ELR (cell line): ENCODE measurements at places on chromosomes 2 and 18.

DNA sequence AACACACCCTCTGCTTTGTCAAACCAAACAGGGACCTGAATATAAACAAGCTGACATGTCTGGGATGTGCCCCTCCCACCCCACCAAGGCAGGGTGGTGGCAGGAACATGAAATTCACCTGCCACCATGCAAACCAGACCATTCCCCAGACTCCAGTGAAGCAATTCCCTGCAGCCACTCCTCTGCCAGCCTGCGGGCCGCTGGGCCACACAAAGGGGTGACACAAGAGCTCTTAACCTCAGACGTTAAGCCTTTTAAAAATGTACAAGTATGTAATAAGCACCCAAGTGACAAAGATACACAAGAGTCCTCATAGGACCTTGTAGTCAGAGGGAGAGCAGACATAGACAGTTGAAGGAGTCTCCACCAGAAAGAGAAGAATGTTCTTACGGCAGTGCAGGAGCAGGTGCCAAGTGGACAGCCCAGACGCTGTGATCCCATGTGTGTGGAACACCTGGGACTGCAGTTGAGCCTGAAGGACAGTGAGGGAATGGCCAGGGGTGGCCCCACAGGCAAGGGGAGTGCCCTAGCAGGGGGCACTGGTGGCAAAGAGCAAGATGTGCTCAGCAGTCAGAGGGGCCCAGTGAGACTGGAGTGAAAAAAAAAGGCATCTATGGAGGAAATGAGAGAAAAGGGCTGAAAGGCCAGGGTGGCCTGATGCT, 36.9 kb downstream of the CRACDL start:
- DNase-seq, result no peak

DNA sequence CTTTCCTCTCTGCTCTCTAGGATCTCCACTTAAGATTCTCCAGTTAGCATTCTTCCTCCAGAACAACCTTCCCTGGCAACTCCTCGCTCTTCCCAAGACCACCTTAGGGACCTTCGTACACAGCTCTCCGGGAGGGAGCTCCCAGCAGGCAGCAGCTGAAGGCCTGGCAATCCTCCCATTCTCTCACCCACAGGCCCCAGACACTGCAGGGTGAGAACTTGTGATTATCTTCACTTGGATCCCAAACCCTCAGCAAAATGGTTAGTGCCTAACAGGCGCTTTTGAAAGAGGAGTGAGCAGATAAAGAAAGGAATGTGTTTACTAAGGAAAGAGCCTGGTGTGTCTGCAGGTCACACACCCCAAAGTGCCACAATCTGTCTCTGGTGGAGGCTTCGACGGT, 83.8 kb upstream of the SNTG2 start:
- DNase-seq, result no peak

GRCh38 chr18:53909668-53910067, 314.8 kb downstream of the MBD2 start:
- DNase-seq, result peak; percentile 10

DNA sequence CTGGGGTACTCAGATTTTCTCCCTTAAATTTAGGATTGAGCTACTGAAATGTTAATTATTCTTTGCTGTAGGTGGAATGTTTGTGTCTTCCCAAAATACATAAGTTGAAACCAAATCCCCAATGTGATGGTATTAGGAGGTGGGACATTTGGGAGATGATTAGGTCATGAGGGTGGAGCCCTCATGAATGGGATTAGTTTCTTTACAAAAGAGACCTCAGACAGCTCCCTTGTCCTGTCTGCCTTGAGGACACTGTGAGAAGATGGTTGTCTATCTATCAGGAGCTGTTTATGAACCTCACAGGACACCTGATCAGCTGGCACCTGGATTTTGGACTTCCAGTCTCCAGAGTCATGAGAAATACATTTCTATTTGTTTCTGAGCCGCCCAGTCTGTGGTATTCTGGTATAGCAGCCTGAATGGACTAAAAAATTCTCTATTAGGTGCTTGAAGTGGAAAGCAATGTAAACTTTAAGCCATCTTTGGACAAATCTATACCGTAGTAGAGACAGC, 99.2 kb upstream of the UXS1 start:
- no peak for DNase-seq

- DNase-seq, result no peak
These were observed at the start of gene TOGARAM2 for GRCh38 chr2:28981016-28981441. Gene TOGARAM2, plus strand, starts transcription at chr2:28981298. Its CDS starts 13,537 bp downstream, at chr2:28994835.
